ENCODE measurements at places on chromosomes 7 and 10. TPM values are rescaled to one million over a fixed set of nuclear protein-coding genes. Genes with fewer than 3 reads are reported as not detected.

ASB10 gene
- 35.4 TPM for total RNA-seq

DNA sequence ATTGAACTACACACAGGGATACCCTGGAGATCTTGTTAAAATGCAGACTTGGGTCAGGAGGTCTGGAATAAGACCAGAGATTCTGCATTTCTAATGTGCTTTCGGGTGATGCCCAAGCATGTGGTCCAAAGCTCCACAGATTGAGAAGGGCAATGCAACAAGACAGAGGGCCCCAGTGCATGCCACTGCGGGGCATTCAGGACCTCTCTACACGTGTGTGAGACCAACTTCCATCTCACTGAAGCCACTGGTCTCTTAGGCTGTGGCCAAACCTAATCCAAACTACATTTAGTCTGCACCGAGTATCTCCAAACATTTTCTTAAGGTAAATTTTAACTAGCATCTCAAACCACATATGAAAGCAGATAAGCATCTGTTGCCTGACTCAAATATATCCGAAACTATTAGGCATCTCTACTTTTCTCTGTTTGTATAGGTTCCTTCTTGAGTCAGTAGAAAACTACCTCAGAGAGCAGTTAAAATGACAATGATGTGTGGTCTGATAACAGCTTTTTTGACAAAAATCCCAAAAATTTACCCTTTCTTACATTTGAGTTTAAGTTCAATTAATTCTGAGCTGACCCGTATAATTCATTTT lies 107.5 kb downstream of the ELMO1 start:
- DNase-seq = no peak
- H3K36me3 ChIP-seq = no peaks in the 10 kb centered on the region
- no peak overlapping the region for H3K27ac ChIP-seq
- peaks cover 38% of the 10 kb centered on the region for H3K4me1 ChIP-seq
- H3K27me3 ChIP-seq = no peaks in the 10 kb centered on the region

DNA sequence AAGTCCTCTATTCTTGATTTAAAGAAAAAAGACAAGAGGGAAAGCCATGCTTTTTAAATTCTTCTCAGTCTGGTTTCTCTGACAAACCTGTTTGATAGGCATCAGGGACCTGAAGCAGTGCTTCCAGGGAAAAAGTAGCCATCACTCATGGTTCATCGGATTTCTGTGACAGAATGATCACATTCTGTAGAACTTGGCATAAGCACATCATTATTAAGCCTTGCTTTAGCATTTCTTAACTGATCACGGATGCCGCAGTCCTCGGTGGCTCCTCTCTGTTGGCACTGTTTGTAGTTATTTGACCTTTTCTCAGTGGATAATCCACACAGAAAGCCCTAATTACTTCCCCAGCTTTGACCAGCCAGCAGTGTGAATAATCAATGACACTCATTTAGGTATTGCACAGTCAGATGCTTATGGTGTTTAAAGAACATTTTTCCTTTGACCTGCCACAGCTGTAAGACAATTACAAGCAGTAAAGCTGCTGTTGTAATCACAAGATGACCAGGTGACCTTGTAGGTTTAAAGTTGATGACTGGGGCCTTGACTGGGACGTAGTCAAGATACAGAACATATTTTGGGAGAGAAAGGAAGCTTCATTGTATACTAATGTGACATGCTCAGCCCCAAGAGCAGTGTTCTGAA lies 64.4 kb upstream of the SKAP2 start:
- DNase-seq = no peak
- no peaks in the 10 kb centered on the region for H3K36me3 ChIP-seq
- H3K27ac ChIP-seq = no peak overlapping the region
- peaks cover 25% of the 10 kb centered on the region for H3K27me3 ChIP-seq

C10orf120 gene
- not detected for total RNA-seq

FIGNL1 gene
- total RNA-seq = 4.1 TPM

SMIM30 gene
- total RNA-seq = 148 TPM

DNA sequence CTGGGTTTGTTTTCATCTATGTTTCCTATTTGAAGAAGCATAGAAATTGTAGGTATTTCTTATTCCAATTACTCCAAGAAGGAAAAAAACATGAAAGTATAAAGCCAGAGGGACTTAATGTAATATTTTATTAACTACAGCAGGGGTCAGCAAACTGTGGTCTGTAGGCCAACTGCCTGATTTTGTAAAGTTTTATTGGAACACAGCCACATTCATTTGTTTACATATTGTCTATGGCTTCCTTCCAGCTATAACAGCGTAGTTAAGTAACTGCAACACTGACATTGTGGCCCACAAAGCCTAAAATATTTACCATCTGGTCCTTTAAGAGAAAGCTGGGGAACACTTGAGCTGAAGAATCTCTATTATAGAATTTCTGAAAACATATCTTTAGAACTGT lies 306.2 kb downstream of the BICC1 start:
- H3K27ac ChIP-seq = peak overlapping the region; percentile 65
- peaks cover 44% of the 10 kb centered on the region for H3K4me1 ChIP-seq
- no peak overlapping the region for H3K4me3 ChIP-seq
- no peaks in the 10 kb centered on the region for H3K27me3 ChIP-seq
- H3K36me3 ChIP-seq = no peaks in the 10 kb centered on the region
- DNase-seq = no peak

PGAM2 gene
- 671 TPM for total RNA-seq

GRCh38 chr7:127413962-127414361 lies 21.5 kb upstream of the ZNF800 start:
- H3K36me3 ChIP-seq = no peaks in the 10 kb centered on the region
- H3K4me3 ChIP-seq = no peak overlapping the region
- H3K27ac ChIP-seq = no peak overlapping the region
- no peaks in the 10 kb centered on the region for H3K4me1 ChIP-seq

- H3K4me1 ChIP-seq = peaks cover 6% of the 10 kb centered on the region
- H3K27me3 ChIP-seq = no peaks in the 10 kb centered on the region
- H3K36me3 ChIP-seq = peaks cover 17% of the 10 kb centered on the region
- no peak for DNase-seq
- no peak overlapping the region for H3K27ac ChIP-seq
- no peak overlapping the region for H3K4me3 ChIP-seq
Measured at GRCh38 chr7:35624299-35625186, 70.4 kb downstream of the HERPUD2 start.

CTAGE8 gene
- total RNA-seq = 0.08 TPM

DNA sequence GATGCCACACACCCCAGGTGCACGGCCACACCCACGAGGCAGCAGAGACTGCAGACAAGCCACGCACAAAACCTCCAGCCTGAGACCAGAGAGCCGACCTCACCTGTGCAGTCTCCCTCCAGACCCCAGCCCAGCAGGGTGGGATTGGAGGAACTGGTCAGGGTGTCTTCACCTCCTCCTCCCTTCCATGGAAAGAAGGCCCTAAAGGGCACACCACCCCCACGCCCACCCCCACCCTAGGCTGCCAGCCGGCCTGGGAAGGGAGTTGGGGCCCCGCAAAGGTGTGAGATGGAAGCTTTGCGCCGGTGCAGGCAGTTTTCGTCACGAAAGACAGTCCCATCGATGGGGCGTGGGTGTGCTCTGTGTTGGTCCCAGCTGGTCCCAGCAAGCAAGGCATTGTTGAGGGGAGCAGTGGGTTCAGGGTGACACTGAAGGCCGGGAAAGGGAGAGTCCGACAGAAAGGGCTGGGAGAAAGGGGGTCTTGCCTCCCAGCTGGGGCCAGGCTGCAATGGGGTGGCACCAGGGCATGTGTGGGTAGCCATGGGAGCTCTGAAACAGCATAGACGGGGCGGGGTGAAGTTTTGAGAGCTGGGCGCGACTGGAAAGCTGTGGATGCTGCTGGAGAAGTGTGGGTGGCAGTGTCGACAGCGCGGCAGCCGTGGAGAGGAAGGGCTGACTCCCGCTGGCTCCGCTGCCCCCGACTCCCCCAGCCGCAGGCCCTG lies 349.2 kb downstream of the GLRX3 start:
- H3K27ac ChIP-seq = no peak overlapping the region
- no peak for DNase-seq
- no peak overlapping the region for H3K4me3 ChIP-seq
- H3K27me3 ChIP-seq = peaks cover 60% of the 10 kb centered on the region
- no peaks in the 10 kb centered on the region for H3K36me3 ChIP-seq

NUTM2E gene
- not detected for total RNA-seq

DNA sequence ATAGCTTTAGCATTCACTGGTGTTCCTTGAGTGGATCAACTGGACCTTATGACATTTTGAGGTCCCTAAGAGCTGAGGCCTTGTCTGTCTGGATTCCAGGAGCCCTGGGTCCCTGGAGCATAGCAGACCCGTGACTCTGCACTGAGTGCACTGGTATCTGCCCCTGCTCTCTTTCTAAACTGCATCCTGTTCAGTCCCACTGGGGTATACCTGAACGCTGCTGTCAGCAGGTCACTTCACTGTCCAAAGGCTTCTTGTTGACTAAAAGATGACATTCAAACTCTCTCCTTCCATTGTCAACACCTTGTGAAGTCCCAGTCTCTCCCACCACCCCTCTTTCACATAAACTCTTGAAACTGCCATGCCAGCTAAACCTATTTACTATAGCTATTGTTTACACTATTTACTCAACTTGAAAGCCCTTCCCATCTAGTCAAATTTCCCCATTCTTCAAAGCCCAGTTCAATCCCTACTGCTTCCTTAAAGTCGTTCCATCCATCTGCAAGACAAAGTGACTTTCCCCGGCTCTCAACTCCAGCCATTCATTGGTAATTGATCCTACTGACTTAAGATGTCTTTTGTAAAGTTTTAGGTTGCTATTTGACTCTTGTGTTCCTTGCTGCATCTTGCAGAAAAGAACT lies 523.3 kb downstream of the KCNMA1 start:
- H3K27me3 ChIP-seq = peaks cover 38% of the 10 kb centered on the region
- no peak overlapping the region for H3K27ac ChIP-seq
- H3K4me3 ChIP-seq = no peak overlapping the region
- H3K4me1 ChIP-seq = no peaks in the 10 kb centered on the region
- no peak for DNase-seq

GRCh38 chr7:28564033-28564432 lies 151.7 kb downstream of the CREB5 start:
- H3K4me1 ChIP-seq = no peaks in the 10 kb centered on the region
- H3K36me3 ChIP-seq = no peaks in the 10 kb centered on the region
- no peak overlapping the region for H3K27ac ChIP-seq
- DNase-seq = no peak
- H3K4me3 ChIP-seq = no peak overlapping the region
